ENCODE measurements at places on chromosomes 7 and 10. TPM values are rescaled to one million over a fixed set of nuclear protein-coding genes. Genes with fewer than 3 reads are reported as not detected.

DNA sequence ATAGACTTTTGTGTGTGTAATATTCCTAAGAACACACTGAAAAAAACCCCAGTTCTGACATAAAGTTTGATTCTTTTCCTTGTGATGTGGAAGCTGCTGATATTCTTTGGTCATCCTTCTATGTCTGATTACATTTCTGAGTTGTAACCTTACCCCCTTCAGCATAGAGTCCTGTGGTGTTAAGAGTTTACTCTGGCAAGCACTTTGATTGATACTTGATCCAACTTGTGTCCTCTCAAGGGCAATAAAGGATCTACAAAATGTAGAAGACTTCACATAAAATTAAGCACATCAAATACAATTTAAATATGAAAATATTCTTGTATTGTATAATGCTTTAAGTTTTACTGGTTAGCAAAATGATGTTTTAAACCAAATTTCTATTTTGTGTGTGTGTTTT is 221.7 kb upstream of the DKK1 start:
- H3K36me3 ChIP-seq, result no peaks in the 10 kb centered on the region
- H3K27me3 ChIP-seq, result no peaks in the 10 kb centered on the region
- H3K27ac ChIP-seq, result no peak overlapping the region

Gene WNT16
- total RNA-seq, result not detected

GRCh38 chr10:114684822-114685209 is 26.7 kb upstream of the ABLIM1 start:
- no peak overlapping the region for H3K4me3 ChIP-seq
- H3K27ac ChIP-seq, result no peak overlapping the region
- H3K4me1 ChIP-seq, result 0 out of 2 replicates have a peak, but pooled peaks cover 7% of the 10 kb centered on the region
- no peak for DNase-seq

DNA sequence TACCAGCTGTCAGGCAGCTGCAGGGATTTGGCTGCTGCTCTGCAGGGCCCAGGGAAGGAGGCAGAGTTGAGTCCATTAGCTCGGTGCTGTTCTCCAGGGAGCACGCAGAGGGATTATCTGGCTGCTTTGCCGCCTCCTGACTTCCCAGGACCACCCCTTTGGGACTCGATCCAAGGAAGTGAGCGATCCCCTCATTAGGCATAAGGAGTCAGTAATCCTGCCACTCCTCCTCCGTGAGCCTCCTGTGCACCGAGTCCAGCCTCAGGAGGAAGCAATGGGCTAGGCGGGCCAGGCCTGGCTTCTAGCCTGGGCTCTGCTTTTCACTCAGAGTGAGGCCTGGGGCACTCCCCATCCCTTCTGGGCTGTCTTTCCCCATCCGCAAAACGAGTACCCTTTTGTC is 417.9 kb downstream of the RPS24 start:
- no peak overlapping the region for H3K27ac ChIP-seq
- no peaks in the 10 kb centered on the region for H3K36me3 ChIP-seq
- peaks cover 22% of the 10 kb centered on the region for H3K27me3 ChIP-seq
- no peak overlapping the region for H3K4me3 ChIP-seq
- no peak for DNase-seq
- no peaks in the 10 kb centered on the region for H3K4me1 ChIP-seq

DNA sequence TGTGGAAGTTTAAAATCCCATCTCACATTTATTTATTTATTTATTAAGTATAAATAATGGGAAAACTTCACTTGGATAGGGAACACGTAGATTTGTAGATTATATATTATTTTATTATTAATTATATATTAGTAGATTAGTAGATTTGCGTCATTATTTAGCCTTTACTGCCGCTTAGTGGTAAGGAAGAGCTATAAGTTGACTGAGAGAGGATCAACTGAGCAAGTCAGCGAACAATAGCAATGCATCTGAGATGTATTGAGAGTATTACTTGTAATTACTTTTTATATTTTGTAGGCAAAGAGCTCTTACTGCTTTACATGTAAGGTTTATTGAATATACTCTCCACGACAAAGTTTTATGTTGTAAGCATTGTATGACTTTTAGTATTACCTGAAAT is 244.5 kb upstream of the ANKRD30A start:
- H3K4me3 ChIP-seq, result no peak overlapping the region
- no peak overlapping the region for H3K27ac ChIP-seq
- H3K36me3 ChIP-seq, result no peaks in the 10 kb centered on the region
- peaks cover 4% of the 10 kb centered on the region for H3K27me3 ChIP-seq
- no peak for DNase-seq
- H3K4me1 ChIP-seq, result no peaks in the 10 kb centered on the region

DNA sequence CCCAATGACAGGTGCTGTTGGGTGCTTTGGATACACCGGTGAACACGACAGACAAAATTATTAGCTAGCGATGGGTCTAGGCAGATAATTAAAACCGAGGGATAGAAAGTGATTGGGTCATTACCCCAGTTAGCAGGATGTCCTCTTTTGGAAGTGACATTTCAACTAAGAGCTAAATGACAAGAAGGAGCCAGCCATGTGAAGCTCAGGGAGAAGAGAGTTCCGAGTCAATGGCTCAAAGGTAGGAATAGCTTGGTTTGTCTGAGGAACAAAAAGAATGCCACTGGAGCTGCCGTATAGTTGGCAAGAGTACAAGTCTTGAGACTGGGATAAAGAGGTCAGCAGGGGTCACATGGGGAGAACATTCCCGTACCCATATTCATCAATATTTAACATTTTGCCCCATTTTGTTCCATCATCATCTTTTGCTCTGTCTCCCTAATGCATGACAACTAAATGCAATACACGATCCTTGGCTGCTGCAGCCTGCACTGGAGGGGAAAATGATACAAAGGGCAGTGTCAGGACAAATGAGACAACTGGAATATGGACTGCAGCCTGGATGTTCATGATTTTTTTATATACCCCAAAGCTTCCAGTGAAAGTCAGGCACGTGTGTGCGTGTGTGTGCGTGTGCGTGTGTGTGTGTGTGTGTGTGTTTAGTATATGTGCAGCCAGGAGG is 115.7 kb downstream of the ICA1 start:
- H3K36me3 ChIP-seq, result no peaks in the 10 kb centered on the region
- DNase-seq, result no peak
- H3K27ac ChIP-seq, result no peak overlapping the region
- H3K4me3 ChIP-seq, result no peak overlapping the region
- no peaks in the 10 kb centered on the region for H3K27me3 ChIP-seq
- H3K4me1 ChIP-seq, result no peaks in the 10 kb centered on the region

- no peaks in the 10 kb centered on the region for H3K27me3 ChIP-seq
- H3K36me3 ChIP-seq, result no peaks in the 10 kb centered on the region
- no peak overlapping the region for H3K4me3 ChIP-seq
- no peak for DNase-seq
Observed at GRCh38 chr10:96971324-96971723, 139.2 kb downstream of the LCOR start.

DNA sequence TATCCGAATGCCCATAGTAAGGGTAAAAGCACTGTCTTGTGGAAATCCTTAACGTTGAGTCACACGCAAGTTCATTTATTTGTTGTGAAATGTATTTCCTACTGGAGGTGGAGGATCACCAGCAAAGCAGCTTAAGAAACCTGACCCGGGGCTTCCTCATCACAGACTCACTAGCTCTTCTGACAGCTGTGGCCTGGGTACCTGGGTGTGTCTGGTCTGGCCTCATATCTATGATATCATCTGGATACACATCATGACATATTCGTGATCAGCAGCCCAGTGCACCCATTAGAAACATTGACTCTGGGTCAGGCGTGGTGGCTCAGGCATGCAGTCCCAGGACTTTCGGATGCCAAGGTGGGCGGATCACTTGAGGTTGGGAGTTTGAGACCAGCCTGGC is 8.8 kb downstream of the DRGX start:
- no peaks in the 10 kb centered on the region for H3K36me3 ChIP-seq
- peaks cover 21% of the 10 kb centered on the region for H3K27me3 ChIP-seq
- H3K4me1 ChIP-seq, result peaks cover 7% of the 10 kb centered on the region
- H3K4me3 ChIP-seq, result no peak overlapping the region

Gene TMEM130
- 3.8 TPM for total RNA-seq

DNA sequence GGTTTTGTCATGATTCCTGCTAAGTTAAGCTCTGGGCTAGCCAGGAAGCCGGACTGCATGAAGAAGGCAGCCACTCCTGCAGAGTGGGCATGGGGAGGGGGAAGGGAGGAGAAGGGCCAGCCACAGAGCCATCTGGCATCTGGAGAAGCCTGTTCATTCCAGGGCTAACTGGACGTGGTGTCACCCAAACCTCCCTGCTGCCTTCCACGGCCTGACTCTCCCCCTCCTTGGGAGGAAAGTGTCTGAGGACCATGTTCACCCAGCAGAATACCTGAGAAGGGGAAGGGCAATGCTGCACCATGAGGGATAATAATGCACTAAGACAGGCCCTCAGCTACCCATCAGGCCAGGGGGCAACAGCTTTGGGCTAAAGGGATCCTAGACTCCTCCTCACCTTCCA is 15.4 kb downstream of the AQP1 start:
- peaks cover 3% of the 10 kb centered on the region for H3K4me1 ChIP-seq
- no peaks in the 10 kb centered on the region for H3K36me3 ChIP-seq
- no peak overlapping the region for H3K4me3 ChIP-seq
- no peaks in the 10 kb centered on the region for H3K27me3 ChIP-seq

GRCh38 chr10:80397014-80397413 is 11.3 kb upstream of the PRXL2A start:
- H3K4me3 ChIP-seq, result no peak overlapping the region
- no peak overlapping the region for H3K27ac ChIP-seq
- no peak for DNase-seq
- no peaks in the 10 kb centered on the region for H3K36me3 ChIP-seq

GRCh38 chr7:6530626-6531491 is 20.4 kb downstream of the GRID2IP start:
- H3K36me3 ChIP-seq, result no peaks in the 10 kb centered on the region
- H3K4me1 ChIP-seq, result no peaks in the 10 kb centered on the region
- H3K27me3 ChIP-seq, result peaks cover 8% of the 10 kb centered on the region
- DNase-seq, result no peak

DNA sequence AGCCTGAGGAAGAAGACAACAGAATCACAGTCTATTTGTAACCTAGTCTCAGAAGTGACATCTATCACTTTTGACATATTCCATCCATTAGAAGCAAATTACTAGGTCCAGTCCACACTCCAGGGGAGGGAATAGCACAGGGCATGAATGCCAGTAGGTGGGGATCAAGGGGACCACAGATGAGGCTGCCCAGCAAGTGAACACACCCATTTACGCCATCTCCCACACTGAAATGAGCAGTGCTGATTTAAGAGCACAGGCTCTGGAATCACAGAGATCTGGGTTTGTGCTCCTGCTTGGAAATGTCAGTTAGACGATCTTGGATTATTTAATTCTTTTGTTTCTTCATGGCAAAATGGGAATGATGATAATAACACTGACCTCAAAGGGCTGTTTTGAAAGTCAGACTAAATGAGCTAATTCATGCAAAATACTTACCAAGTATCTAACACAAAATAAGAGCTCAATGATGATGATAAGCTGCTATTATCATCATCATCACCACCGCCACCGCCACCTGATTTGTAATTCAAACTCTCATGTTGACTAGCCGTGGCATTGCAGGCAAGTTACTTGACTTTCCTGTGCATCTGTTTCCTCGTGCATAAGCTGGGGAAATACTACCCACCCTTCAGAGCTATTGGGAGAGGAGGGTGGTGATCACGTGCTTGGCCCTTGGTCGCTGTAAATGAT is 138.9 kb upstream of the KLF14 start:
- H3K27me3 ChIP-seq, result no peaks in the 10 kb centered on the region
- no peak overlapping the region for H3K4me3 ChIP-seq
- no peaks in the 10 kb centered on the region for H3K4me1 ChIP-seq
- H3K36me3 ChIP-seq, result peaks cover 90% of the 10 kb centered on the region
- H3K27ac ChIP-seq, result no peak overlapping the region

- H3K27me3 ChIP-seq, result no peaks in the 10 kb centered on the region
- H3K4me3 ChIP-seq, result no peak overlapping the region
- H3K36me3 ChIP-seq, result no peaks in the 10 kb centered on the region
- H3K4me1 ChIP-seq, result no peaks in the 10 kb centered on the region
Observed at GRCh38 chr10:14487488-14487883, 156.8 kb upstream of the FRMD4A start.

Gene C10orf53
- total RNA-seq, result not detected

Gene BHLHA15
- 0.79 TPM for total RNA-seq

Gene CCL24
- not detected for total RNA-seq

DNA sequence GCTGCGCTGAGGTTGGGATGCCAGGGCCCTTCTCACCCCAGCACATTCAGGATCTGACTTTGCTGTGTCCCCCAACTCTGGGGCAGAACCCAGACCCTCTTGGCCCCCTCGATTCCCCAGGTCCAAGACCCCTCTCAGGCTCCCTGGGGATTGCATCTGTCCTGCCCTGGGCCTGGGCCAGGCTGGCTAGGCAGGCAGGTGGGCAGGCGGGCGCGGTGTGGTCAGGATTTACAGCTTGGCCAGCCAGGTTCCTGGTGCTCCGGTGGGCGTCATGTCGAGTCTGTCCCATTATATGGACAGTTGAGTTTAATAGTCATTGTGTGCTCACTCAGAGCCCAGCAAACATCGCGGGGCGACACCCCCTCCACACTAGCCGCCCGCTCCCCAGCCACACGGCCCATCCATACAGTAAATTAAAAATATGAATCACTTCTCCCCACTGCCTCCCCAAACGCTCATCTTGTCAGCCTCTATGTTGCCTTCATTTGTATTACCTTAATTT is 23.5 kb downstream of the POLL start:
- H3K36me3 ChIP-seq, result no peaks in the 10 kb centered on the region
- H3K27ac ChIP-seq, result no peak overlapping the region
- no peaks in the 10 kb centered on the region for H3K4me1 ChIP-seq
- no peak for DNase-seq
- H3K27me3 ChIP-seq, result peaks cover 15% of the 10 kb centered on the region

GRCh38 chr10:86752311-86752710 is 4.1 kb upstream of the BMPR1A start:
- 0 out of 2 replicates have a peak, but pooled peaks cover 7% of the 10 kb centered on the region for H3K4me1 ChIP-seq
- no peak overlapping the region for H3K4me3 ChIP-seq
- no peak overlapping the region for H3K27ac ChIP-seq
- H3K27me3 ChIP-seq, result no peaks in the 10 kb centered on the region
- no peaks in the 10 kb centered on the region for H3K36me3 ChIP-seq

- H3K27ac ChIP-seq, result no peak overlapping the region
- no peak overlapping the region for H3K4me3 ChIP-seq
- no peaks in the 10 kb centered on the region for H3K27me3 ChIP-seq
- no peaks in the 10 kb centered on the region for H3K4me1 ChIP-seq
- no peak for DNase-seq
- no peaks in the 10 kb centered on the region for H3K36me3 ChIP-seq
Observed at GRCh38 chr7:70017357-70017756, 419.1 kb downstream of the AUTS2 start.

Gene FOXP2
- 4.3 TPM for total RNA-seq

- no peak for DNase-seq
- H3K36me3 ChIP-seq, result no peaks in the 10 kb centered on the region
- H3K27ac ChIP-seq, result no peak overlapping the region
- H3K4me1 ChIP-seq, result no peaks in the 10 kb centered on the region
- no peaks in the 10 kb centered on the region for H3K27me3 ChIP-seq
- H3K4me3 ChIP-seq, result no peak overlapping the region
Observed at GRCh38 chr10:62623223-62623622, 181.3 kb upstream of the ADO start.

Data from PC-9 (cell line).